ENCODE measurements at places on chromosomes 4 and X.

DNA sequence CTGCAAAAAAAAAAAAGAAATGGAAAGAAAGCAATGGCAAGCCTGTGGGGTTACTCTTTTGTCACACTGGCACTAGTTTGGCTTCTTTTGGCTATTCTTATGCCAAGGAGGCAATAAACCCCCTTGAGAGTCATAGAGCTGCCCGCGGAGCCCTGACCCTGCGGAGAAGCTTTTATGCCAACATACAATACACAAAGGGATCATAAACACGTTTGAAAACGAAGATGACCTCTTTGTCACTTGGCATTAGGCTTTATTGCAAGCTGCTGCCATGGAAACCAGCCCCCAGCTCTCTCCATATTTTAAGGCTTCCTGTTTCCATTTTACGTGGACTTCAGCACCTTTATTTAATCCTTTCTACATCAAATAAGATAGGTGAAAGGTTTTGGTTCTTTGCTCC, 7.6 kb downstream of the NEUROG2 start:
- DNase-seq, result no peak

GRCh38 chr4:957581-958313, 15.6 kb downstream of the DGKQ start:
- DNase-seq, result peak; percentile 87

GRCh38 chrX:65601530-65602220, 65.8 kb upstream of the MSN start:
- DNase-seq, result no peak

- no peak for DNase-seq
Observed at GRCh38 chr4:73967866-73968265, 14.0 kb downstream of the PF4 start.

- DNase-seq, result no peak
Observed at GRCh38 chr4:88041626-88042025, 34.2 kb downstream of the PKD2 start.

DNA sequence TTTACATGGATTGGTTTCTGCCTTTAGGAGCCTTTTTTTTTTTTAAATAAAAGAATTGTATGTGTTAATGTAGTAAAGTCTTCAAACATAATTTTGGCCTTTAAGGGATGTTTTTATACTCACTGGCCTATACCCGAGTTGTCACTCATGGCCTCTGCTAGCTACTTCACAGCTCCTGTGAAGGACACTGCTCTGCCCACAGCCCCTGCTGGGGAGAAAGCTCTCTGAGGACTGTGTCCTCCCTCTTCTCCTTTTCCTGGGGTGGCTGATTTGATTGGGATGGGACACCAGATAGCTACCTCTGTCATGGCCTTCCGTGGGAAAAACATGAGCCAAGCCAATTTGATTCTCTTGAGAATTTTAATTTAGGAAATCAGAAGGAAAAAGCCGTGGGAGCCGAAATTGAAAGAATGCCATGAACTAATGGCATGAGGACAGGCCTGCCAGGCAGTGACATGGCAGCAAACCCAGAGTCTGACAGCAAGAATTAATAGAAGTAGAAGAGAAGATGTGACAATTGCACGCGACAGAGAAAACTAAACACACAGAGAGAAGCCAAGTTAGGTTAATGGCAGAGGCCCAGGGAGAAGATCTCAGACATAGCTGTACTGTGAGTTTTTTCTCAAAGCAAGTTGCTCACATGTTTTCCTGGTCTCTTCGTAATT, 81.4 kb downstream of the ARHGAP10 start:
- DNase-seq, result no peak

GRCh38 chr4:168863719-168864647, 146.1 kb downstream of the CBR4 start:
- no peak for DNase-seq

DNA sequence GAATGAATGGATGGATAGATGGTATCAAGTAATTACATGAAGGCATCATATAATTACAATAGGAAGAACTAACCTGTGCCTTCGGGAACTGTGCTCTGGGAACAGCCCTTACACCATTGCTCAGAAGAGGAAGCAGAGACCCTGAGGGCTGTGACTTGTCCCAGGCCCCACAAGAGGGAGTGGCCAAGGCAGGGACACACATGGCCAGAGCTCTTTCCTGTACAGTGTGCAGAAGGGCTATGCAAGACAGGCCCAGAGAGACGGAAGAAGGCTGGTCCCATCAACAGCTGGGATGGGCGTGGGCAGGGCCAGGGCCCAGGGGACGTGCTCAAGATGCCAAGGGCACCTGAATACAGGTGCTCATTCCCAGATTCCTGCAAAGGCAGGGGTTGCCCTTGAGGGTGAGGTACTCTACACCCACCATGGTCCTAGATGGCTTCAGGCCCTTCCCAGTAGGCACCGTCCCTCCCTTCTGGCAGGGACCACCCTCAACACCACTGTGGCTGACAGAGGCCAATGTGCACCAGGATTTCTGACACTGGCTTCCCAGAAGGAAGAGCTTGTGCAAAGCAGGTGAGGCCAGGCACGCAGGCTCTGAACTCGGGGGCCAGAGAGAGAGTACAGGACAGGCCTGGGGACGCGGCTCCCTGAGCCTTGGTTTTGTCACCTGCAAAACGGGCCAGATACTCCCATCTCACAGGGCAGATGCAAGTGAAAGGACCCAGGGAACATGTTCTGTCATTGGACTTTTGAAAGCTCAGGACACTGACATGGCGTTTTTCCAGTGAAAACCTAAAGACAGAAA, 1.7 kb downstream of the EVC2 start:
- no peak for DNase-seq

- no peak for DNase-seq
Observed at GRCh38 chr4:155795991-155796390, 37.2 kb downstream of the GUCY1B1 start.

GRCh38 chr4:106707776-106708463, 328.2 kb downstream of the DKK2 start:
- no peak for DNase-seq

- DNase-seq, result no peak
Observed at GRCh38 chrX:107301253-107301652, 94.8 kb downstream of the DNAAF6 start.

- DNase-seq, result no peak
Observed at GRCh38 chr4:112083587-112084347, 61.5 kb upstream of the FAM241A start.

DNA sequence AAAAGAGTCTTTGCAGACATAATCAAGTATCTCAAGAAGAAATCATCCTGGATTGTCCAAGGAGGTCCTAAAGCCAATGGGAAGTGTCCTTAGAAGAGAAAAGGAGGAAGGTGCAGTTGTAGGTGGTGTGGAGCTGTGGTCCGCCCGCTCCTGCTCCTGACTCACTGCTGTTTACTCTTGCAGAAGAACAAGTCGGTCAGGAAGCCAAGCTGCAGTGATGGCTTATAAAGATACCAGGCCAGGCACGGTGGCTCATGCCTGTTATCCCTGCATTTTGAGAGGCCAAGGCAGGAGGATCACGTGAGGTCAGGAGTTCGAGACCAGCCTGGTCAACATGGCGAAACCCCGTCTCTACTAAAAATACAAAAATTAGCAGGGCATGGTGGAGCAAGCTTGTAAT, 66.4 kb upstream of the ATP6AP2 start:
- no peak for DNase-seq

DNA sequence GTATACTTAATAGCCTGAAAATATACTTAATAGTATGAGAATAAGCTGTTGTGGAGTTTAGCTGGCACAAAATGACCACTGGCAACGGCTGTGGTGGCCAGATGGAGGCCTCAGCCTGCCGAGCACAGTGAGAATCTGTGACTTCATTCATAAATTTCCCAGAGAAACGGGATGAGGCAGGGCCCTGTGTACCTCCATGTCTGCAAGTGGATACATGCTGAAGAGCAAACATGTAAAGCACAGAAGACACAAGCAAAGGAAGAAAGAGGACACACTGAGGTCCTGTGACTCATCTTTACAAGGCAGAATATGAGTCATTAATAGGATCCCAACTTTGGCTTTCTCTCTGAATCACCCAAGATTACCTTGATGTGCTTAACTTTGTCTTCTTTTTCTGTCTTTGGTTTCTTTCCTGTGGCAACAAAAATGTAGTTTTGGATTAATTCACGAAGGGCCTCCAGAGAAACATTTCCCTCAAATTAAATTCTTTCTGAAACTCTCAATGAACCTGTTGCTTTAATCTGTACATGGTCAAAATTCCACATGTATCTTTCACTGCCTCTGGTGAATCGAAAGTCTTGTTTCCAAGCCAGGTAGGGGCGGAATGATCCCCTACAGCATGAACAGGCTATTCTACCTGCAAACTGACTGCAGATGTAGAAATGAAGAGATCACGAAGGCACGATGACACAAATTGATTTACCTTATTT, 56.4 kb downstream of the IRF2 start:
- DNase-seq, result no peak

DNA sequence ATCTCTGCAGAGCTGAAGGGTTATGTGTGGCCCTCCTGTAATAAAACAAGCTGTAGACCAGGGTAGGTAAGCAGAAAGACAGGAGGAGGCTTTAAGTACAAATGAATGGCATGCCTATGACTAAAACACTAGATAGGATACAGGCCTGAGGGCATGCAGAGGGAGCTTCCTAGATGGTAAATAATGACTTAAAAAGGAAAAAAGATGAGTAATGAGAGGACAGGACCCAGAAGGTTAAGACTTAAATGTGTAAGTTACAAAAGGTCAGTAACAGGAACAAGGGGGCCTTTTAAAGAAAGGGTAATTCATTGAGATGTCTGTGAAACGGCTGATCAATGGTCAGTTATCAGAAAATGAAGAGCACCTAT, 194.8 kb downstream of the SOWAHB start:
- no peak for DNase-seq

GRCh38 chrX:110420771-110421499, 62.3 kb downstream of the RTL9 start:
- no peak for DNase-seq

DNA sequence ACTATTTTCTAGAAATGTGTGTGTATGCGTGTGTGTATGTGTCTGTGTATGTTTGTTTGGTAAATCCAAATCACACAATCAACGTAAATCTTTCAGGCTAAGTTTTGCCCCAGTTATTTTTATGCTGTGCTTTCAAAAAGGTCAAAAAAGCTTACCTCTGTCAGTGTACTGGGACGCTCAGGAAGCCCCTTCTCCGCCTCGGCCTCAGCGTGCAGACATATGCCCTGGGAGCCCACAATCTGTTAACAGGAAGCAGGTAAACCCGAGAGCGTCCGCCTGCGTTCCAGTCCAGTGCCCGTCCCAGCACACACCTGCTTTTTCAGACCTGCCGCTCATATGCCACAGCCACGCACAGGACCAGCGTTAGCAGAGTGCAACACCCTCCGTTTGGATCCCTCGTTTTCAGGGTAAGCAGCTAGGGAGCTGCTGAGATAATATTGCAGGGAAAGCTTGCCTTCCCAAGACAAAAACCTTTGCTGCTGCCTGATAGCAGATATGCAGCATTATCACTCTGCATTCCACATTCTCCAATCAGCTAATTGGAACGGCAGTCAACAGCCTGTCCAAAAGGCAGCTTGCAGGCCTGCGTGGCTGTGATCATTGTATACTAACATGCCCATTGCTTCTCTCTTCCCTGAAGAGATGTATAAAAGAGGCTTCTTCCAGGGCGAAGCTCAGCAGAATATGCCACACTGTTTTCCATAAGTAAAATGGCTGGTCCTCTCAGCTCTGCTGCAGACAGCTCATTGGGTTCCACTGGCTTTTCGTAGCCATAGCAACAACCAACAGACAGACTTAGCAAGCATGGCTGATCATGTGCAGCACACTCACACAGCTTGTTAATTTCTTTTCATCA, at the start of gene SORBS2:
Gene SORBS2, minus strand, starts transcription at position 686 of the 856 bp plus-strand sequence. CDS start 121,623 bp downstream, outside the sequence.
- no peak for DNase-seq

GRCh38 chr4:26281881-26282280, 38.9 kb upstream of the RBPJ start:
- DNase-seq, result no peak

DNA sequence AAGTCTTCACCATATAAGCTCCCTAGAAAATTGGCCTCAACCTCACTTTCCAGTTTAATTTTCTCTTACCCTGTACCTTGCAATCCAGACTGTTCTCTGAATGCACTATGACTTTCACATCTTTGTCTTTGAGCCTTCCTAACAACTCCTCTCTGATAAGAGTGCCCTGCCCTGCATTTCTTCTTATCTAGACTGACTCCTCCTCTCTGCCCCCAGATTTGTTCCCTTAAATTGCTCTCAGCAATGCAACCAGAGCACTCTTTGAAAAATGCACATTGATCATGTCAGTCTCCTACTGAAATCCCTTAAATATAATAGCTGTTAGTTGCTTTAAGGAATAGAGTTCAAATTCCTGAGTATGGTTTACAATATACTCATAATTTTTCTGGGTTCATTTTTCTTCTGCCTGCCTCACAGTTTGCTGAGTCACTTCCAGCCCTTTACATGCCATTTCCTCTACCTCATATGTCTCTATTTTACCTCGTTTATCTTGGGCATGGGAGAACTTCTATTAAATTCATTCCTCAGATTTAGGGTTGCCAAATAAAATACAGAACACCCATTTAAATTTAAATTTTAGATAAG, 582.7 kb upstream of the AADAT start:
- DNase-seq, result no peak

DNA sequence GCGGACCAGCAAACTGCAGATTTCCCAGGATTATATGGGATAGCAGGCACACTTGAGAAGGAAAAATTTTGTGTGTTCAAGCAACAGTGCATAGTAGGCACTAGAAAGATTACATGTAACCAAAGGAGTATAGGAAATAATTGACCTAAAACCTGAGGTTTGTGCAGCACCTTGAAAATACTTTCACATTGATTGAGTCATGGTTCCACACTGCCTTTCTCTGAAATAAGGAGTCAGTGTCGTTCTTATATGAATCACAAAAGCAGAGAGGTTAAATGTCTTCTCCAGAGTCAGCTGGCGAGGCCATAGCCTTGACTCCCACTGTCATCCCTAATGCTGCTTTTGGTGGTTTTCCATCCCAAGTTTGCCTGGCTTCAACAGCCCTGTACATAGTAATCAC, 138.9 kb downstream of the SOWAHB start:
- DNase-seq, result no peak

GRCh38 chrX:110403441-110404238, 45.0 kb downstream of the RTL9 start:
- DNase-seq, result no peak

DNA sequence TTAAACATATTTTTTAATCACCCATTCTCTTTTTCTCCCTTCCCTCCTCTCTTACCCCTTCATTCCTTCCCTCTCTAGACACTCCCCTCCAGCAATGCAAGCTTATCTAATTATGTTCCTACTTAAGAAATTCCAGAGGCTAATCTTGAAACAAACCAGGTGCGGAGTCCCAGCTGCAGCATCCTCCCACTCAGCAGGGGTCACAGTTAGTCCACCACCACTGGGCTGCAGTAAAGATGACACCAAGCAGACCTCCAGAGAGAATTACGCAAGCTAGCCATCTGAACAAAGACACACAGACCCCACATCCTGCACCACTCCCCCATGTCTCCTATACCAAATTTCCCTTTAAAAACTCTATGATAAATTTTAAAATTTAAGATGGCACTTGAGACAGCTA, 13.9 kb upstream of the SEC24B start:
- DNase-seq, result no peak

- DNase-seq, result no peak
Observed at GRCh38 chr4:120589787-120590186, 332.7 kb downstream of the PRDM5 start.
